ENCODE measurements at places on chromosomes 2 and 18.

GRCh38 chr18:13615432-13615861 lies 110.9 kb downstream of the FAM210A start:
- no peak for DNase-seq

DNA sequence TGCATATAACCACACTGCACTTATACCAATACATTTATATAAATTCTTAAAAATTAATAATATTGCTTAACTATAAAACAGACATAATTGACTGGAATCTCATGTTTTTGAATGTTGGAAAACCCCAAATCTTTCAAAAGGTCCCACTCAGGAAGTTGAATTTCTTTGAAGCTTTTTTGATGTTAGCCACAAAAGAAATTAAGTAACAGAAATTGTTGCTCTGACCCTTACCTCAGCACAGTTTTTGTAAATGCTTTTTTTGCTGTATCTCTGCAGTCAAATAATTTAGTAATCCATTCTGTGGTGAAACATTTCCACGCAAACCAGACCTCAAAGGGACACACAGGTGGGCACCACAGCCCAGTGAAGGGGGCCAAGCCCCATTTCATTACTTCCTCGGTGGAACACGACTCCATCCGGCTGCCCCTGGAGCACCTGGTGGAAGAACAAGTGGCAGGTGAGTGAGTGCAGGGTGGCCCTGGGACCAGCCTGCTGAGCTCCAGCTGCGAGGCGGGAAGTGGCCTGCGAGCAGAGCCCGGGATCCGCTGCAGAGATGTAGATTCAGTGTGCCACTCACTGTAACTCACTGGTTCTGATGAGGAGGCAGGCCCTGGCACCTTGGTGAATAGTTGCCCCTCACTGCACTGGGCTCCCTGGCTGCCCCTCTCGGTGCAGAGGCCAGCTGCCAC lies 8.4 kb downstream of the SCLY start:
- no peak for DNase-seq

- DNase-seq = no peak
Measured at GRCh38 chr2:45268631-45269030, 259.4 kb upstream of the SIX2 start.

- no peak for DNase-seq
Measured at GRCh38 chr2:241161646-241162281, 11.5 kb downstream of the PPP1R7 start.

DNA sequence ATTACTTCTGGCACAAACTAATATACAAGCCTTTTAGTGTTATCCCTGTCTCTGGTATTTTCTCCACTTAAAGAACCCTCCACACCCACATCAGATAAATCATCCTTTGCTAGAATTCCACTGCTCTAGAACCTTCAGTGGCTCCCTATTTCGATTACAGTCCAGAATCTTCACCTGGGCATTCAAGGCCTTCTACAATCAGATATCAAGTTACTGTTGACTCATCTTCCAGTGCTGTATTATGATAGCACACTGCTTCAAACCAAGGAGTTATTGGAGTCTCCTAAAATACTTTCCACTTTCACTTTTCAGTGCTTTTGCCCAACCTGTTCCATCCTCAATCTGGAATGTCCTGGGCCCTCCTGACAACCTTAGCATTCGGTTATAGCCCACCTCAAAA lies 3.4 kb downstream of the CGREF1 start:
- no peak for DNase-seq

DNA sequence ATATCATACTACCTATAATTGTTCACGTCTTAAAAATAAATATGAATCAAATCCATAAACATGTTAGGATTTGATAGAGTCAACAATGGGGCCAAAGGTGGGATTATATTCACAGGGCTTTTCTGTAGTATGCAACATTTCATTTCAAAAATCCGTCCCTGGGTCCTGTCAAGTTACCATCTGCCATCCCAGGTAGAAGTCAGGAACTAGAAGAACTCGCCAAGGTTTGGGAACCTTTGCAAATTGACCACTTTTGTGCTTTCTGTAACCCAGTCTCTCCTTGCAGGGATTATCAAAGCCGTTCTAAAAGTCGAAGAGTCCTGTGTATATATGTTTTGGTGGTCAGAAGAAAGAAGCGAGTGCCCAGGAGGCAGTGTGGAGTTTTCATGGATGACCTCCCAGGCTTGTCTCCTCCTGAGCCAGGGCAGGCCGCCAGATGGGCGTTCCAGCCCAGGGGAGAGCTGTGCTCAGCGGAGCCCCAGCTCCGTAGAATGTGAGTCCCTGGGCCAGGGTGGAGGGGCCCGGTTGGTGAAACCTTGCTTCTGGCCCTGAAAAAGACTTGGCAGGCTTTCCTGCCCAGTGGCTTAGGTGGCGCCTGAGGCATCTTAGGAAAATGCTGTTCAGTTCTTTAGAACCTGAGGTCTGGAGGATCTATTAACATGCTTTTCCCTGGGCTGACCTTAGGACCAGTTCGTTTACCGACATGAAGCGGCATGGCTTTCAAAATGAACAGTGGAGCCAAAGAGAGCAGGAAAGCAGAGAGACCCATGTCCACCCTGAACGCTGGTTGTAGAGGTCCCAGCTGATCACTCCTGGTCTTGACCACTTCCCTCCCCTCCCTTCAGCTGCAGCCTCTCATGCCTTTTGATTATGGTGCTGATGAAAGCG lies 69.2 kb downstream of the LONRF2 start:
- DNase-seq = no peak

- DNase-seq = no peak
Measured at GRCh38 chr18:11104307-11104706, 45.1 kb downstream of the PIEZO2 start.

- no peak for DNase-seq
Measured at GRCh38 chr18:44816050-44816449, 135.4 kb downstream of the SETBP1 start.

GRCh38 chr18:6850396-6850795 lies 120.9 kb downstream of the ARHGAP28 start:
- DNase-seq = no peak

GRCh38 chr2:46552079-46552478 lies 72.7 kb downstream of the TMEM247 start:
- DNase-seq = no peak

- no peak for DNase-seq
Measured at GRCh38 chr2:20414806-20415205, 32.1 kb upstream of the RHOB start.

- no peak for DNase-seq
Measured at GRCh38 chr2:241363426-241363825, 7.3 kb downstream of the FARP2 start.

DNA sequence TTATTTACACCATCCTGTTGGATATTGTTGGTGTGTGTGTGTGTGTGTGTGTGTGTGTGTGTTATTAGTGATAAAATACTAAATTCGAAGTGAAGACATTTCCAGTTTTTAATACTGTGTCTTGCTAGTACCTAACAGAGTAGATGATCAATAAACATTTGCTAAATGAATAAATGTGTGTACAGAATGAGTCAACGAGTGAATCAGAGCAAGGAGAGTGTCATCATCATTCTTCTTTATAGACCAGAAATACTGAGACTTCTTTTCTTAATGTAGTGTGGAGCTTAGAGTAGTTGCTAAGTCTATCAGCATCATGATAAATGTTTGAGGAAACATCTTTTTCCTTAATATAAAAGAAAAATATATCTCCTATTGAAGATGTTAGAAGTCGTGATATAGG lies 169.7 kb upstream of the SATB2 start:
- no peak for DNase-seq

DNA sequence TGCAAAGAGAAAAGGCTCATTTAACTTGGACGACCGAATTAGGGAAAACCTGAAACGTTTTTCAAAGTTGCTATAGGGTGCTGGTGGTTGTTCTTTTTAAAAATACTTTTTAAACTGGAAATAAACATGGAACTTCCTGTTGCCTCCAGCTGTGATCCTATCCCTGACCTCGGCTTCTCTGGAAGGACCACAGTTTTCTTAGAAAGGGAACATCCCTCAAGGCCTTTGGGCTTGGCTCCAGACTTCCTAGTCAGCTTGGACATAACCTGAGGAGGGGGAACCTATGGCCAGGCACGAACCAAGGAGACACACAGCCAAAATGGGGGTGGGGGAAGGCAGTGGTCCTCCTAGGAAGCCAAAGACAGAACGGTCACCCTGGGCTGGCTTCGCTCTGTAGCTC lies 57.7 kb downstream of the CENPO start:
- no peak for DNase-seq

- DNase-seq = no peak
Measured at GRCh38 chr18:69158944-69159343, 241.7 kb upstream of the DOK6 start.

GRCh38 chr2:12617366-12617765 lies 99.4 kb upstream of the TRIB2 start:
- no peak for DNase-seq

GRCh38 chr2:109399066-109399465 lies 214.7 kb downstream of the SEPTIN10 start:
- DNase-seq = no peak

DNA sequence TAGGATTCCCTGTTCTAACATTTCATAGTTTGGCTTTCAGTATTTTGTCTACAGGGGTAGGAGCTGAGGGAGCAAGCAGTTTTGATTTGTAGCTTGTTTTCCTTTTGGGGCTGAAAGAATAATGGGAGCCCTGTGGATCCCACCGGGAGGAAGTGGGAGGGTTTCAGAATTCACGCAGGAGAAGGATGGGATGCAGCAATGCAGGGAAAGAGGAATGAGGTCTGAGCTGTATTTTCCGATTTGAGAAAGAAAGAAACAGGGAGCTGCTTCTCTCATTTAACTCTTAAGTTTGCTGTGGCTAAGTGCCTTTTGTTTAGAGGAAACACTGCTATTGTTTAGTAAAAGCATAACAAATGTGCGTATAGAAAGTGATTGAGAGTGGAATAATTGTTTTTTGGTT lies 141.0 kb downstream of the ADCYAP1 start:
- no peak for DNase-seq

DNA sequence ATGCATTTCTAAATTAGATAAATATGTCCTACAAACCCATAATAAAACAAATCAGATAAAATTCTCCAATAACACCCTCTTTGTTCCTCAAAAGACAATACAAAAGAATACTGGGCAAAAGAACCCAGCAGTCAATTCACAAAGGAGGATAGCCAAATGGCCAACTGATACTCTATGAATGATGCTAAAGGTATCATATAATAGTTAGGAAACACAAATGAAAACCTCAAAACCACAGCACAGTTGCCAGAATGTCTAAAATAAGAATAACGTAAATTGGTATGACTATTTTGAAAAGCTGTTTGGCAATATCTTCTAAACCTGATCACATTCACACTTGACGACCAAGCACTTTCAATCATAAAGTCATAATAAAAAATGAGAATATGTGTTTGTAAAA lies 315.4 kb downstream of the CDH7 start:
- no peak for DNase-seq

DNA sequence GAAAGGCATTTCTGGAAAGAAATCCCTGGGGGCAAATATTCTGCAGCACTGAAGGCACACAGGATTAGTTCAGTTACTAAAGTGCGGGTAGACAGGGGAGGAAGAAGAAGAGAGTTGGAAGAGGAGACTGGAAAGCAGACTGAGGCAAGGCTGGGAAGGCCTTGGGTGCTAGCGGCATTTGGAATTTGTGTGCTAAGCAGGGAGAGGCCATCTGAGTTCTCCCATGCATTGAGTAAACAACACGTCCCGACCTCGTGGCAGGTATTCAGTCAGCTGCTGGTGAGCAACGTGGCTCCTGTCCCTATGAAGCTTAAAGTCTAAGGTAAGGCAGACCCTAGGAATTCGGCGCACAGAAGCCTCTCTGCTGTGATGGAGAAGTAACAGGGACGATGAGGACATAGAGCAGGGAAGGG lies 30.7 kb downstream of the ATP8B1 start:
- DNase-seq = no peak

DNA sequence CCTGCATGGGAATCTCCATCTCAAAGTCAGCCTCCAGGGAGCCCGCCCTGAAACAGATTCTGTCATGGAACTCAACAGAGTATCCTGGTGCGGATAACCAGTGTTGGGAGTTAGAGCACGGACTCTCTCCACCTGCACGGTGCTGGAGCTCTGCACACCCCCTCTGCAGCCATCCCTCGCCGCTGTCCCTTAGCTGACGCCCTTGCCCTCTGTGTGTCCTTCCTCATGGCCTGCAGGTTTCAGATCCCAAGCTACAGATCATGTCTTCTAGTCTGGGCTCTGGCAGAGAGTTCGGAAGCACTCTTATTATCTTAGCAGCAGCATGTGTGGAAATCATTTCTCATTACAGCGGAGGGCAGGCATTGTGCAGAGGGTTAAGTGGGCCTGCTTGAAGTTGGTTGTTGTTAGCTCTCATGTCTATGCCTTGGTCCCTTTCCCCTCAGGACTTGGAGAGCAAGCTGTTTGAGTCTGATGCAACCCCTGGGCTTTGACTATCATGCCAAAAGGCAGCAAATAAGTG lies 26.0 kb downstream of the TMEM127 start:
- DNase-seq = no peak

- DNase-seq = no peak
Measured at GRCh38 chr2:227430639-227431038, 41.3 kb upstream of the AGFG1 start.

DNA sequence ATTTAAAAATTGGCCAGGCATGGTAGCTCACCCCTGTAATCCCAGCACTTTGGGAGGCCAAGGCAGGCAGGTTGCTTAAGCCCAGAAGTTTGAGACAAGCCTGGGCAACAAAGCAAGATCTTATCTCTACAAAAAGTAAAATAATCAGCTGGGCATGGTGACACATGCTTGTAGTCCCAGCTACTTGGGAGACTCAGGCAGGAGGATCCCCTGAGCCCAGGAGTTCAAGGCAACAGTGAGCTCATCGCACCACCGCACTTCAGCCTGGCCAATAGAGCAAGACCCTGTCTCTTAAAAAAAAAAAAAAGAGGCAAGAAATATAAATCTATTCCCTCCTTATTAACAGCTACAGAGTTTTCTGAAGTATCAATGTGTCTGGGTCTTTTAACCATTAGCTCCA lies 51.9 kb downstream of the ESCO1 start:
- no peak for DNase-seq

GRCh38 chr2:196206804-196207203 lies 35.4 kb upstream of the STK17B start:
- no peak for DNase-seq

DNA sequence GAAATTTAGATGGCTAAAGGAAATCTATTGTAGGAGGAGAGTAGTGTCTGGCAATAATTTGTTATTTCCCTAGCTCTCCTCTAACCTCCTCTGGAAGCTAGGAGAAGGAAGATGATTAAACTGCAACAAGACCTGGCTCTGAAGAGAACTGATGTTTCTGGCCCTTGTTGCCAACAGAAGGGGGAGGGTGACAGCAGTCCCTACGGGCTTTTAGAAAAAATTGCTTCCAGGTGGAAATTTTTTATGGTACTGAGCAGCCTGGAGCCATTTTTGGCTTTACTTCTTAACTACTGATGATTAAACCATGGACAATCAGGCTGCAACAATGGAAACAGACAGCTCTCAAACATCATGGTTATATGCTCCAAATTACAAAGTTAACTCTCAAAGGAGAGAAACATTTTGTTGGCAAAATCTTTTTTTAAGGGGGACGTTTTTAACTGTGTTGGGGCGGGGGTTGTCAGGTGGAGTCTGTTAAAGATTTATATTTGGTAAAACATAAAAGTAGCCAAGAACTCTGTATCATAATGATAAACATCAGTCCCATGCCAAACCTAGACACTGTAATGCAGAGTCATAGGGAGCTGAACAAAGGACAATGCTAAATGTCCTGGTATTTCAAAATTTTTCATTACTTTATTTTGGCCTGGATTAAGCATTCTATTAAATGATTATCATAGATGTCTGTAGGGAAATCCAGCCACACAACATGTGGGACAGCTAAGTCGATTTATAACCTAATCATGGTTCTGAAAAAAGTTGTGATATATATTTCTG lies 70.0 kb downstream of the EXOC6B start:
- no peak for DNase-seq

- DNase-seq = no peak
Measured at GRCh38 chr2:20661421-20662307, 5.3 kb upstream of the GDF7 start.

- no peak for DNase-seq
Measured at GRCh38 chr2:176464886-176465564, 195.8 kb downstream of the MTX2 start.
